ENCODE measurements at places on chromosomes 3 and 15.

DNA sequence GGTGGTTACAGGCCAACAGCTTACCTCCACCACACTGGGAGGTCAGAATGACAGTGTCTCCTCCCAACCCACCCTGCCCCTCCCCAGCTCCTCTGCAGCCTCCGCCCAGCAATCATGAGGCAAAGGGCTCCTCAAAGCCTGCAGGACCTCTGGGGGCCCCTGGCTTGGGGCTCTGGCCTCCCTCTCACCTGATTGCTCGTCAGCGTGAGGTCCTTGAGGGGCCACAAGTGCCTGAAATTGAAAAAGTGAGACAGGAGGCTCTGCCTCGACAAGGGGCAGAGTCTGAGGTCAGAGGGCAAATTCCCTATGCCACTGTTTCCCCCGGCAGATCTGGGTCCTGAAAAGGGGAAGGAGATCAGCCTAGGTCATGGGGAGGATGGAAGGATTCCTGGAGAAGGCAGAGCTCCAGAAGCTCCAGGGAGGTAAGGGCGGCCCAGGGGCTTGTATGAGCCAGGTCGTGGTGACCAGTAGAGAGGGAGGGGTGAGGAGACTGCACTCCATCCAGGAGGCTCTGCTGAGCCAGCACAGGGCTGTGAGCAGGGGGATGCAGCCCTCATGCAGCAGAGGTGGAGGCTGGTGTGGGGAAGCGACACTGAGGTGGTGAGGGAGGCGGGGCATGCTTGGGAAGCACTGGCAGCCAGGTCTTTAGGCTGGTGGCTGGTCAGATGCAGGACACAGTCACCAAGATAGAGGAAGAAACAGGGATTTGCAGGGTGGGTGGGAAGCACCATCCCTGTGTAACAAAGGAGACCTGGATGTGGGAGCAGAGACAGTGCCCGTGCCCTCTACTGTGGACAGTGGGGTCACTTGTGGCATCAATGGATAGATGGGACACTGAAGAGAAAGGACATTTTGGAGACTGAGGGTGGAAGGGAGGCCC, 20.1 kb downstream of the ALS2CL start:
- DNase-seq, result peak; percentile 1

GRCh38 chr3:45010811-45011333, 15.2 kb upstream of the CLEC3B start:
- no peak for DNase-seq

DNA sequence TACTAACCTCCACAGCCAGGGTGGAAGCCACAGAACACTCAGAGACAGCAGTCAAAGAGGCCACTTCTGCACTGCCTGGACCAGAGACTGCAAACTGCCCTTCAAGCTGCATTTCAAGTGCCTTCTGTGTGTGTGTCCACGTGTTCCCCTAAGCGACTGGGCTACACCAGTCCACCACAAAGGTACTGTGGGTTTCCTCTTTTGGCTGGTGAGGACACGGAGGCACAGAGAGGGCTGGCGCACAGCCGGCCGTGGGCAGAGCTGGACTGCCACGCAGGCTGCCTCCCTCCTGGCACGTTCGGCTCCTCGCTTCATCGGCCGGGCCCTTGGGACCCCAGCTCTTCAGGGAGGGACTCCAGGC, 60.9 kb downstream of the MGLL start:
- no peak for DNase-seq

DNA sequence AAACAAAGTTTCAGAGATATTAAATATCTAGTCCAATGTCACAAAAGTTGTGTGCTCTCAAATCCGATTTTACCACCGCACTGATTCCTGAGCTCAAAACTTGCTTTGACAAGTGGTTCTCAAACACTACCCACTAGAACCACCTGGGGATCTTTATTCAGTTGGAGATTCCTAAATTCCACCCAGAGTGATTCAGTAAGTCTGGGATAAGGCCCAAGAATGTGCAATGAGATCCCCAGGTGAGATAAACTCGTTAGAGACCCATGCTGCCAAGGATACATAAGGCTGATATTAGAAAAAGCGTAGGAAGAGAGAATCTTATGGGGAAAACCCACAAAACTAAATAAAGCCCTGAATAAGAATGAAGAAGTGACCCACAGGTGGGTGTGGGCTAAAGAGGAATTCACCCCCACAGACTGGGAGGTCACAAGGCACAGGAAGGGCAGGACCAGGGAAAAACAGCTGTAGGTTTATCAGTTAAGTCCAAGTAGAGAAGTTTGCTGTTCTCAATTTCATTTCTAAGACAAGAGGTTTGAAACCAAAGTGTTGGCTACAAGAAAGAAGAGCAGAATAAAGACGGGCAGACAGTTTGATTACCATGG, 11.5 kb upstream of the RPS17 start:
- no peak for DNase-seq

DNA sequence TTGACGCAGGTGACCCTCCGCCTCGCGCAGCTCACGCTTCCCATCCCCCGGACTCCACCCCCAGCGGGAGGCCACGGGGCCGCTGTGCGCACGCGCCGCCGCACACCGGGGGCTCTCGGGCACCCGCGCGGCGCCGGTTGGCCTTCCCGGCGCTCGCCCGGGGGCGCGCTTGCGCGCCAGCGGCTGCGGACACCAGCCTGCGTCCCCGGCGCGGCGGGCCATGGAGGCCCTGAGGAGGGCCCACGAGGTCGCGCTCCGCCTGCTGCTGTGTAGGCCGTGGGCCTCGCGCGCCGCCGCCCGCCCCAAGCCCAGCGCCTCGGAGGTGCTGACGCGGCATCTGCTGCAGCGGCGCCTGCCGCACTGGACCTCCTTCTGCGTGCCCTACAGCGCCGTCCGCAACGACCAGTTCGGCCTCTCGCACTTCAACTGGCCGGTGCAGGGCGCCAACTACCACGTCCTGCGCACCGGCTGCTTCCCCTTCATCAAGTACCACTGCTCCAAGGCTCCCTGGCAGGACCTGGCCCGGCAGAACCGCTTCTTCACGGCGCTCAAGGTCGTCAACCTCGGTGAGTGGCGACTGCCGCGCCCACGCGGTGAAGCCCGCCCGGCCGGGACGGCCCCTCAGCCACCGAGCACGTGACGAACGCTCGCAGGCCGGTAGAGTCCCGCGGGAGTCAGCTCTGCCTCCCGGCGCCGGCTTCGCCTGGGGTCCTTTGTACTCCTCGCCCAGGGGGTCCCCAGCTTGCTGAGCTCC, at the start of gene C15orf61:
TSS of gene C15orf61 (plus strand) at position 103 of the 754 bp plus-strand sequence. CDS start at position 221, 118 bp downstream.
- peak; percentile 40 for DNase-seq

- no peak for DNase-seq
These were observed 124.3 kb upstream of the TRIM42 start for GRCh38 chr3:140553591-140553990.

- DNase-seq, result no peak
These were observed 19.5 kb downstream of the COPS2 start for GRCh38 chr15:49135911-49136310.

DNA sequence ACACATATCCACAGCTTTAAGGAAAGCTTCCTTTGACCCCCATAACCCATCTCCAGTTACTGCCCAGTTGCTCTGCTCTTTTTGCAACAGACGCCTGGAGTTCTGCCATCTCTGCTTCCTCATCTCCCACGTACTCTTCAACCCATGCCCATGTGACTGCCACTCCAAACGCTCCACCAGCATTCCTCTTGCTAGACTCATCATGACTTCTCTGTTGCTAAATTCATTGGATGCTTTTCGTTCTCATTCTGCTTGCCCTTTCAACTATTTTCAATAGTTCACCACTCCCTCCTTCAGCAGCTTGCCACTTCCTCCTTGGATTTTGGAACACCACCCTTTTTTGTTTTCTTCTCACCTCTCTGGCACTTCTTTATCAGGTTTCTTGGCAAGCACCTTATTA, 2.7 kb upstream of the KNSTRN start:
- DNase-seq, result peak; percentile 65

Data from omental fat pad (tissue), 4 donors.